ENCODE measurements at places on chromosomes 16 and 17.

DNA sequence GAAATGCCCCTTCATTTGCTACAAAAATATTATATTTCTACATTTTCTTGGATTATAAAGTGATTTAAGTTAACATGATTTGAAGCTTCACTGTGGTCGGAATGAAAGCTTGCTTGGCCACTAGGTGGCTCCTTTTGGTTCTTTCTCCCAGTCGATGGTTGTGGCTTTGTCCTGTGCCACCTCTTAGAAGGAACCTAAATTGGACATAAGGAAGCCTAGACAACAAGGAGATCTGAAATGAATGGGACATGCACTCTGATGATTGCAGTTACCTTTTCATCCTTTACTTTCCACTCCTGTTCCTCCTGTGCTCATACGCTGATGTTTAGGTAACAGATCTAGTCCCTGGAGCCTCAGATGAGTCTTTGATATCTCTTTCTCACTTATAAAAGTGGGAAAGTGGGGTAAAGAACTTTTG, 39.2 kb downstream of the FTO start:
- peak; percentile 20 for DNase-seq

DNA sequence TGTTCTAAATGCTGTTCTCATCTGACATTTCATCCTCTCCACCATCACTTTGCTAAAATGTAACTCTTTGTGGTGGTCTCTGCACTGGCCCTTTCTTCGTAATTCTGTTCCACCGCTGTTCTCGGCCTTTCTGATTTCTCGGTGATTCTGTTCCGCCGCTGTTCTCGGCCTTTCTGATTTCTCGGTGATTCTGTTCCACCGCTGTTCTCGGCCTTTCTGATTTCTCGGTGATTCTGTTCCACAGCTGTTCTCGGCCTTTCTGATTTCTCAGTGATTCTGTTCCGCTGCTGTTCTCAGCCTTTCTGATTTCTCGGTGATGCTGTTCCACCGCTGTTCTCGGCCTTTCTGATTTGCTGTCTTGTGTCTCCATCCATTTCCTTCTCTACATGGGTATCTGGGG, 12.3 kb downstream of the FOXF1 start:
- DNase-seq: no peak

DNA sequence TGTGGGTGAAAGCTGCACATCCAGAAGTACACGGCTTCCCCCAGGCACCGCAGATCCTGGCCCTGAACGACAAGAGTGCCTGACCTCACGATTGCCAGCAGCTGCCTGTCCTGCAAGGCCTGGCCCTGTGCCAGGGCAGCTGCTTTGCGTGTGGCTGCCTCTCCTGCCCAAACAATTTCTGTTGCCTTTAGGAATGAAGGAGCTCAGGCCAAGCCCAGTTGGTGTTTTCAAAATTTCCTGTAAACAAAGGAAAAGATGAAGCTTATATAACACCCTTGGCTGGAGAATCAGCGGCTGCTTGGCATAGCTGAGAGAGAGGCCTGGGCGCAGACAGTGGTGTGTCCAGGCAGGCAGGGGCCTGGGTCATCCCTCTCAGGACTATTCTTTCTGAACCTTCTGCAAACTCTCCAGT, 11.7 kb upstream of the SLC47A2 start:
- peak; percentile 54 for DNase-seq

GRCh38 chr17:49793309-49793708, 4.8 kb downstream of the KAT7 start:
- no peak for DNase-seq

DNA sequence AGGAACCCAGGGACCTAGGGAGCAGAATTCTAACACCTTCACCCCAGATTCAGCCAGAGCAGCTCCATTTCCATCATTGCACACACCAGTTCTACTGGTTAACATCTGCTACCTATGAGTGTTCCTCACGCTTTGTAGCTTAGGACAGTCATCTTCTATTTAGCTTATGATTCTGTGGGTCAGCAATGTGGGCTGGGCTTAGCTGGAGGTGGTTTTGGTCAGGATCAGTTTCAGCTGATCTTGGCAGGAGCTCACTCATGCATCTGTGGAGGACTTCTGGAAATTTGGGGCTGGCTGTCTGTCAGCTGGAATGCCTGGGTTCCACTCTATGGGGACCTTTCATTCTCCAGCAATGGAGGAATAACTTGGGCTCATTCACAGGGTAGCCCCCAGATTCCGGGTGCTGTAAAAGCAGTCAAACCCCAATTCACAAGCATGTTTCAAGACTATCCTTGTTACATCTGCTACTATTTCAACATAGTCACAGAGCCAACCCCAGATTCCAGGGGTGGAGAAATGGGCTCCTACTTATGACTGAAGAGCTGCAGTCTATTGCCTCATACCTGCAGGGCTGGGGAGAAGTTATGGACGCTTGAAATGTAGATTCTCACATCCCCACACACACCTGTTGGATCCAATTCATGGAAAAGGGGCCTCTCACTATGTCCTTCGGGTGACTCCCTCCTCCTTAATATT, 3.4 kb upstream of the HP start:
- peak; percentile 86 for DNase-seq

- peak; percentile 80 for DNase-seq
These were observed 3.6 kb downstream of the CORO1A start for GRCh38 chr16:30186782-30187555.

DNA sequence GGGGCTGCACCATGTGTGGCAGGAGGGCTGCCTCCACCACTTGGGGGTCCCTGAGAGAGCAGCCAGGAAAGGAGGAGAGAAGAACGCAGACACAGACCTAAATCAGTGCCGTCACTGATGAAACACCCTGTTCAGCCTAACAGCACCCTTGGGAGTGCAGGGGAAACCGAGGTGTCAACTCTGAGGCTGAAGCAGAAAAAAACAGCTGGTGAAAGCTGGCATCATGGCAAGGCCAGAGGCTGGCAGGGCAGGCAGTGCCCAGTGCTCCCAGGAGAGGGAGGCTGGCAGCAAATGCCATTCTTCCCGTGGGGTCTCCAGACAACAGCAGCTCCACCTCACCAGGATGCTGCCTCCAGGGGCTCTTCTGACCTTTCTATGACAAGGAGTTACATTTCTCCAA, 23.1 kb downstream of the SPHK1 start:
- no peak for DNase-seq

DNA sequence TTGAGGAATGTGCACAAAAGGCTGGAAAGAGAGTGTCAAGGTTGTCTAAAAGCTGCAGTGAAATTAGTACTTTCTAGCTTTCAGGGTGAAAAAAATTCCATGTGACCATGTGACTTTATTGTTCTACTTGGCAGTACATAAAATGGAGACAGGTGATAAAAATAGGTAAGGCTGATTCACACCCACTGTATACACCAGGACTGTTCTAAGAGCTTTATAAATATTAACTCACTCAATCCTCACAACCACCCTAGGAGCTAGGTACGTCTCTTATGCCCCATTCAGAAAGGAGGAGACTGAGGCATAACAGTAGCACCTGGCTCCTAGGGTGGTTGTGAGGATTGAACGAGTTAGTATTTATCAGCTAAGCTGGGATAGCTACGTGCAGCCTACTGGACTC, 28.2 kb upstream of the DNAH17 start:
- no peak for DNase-seq

DNA sequence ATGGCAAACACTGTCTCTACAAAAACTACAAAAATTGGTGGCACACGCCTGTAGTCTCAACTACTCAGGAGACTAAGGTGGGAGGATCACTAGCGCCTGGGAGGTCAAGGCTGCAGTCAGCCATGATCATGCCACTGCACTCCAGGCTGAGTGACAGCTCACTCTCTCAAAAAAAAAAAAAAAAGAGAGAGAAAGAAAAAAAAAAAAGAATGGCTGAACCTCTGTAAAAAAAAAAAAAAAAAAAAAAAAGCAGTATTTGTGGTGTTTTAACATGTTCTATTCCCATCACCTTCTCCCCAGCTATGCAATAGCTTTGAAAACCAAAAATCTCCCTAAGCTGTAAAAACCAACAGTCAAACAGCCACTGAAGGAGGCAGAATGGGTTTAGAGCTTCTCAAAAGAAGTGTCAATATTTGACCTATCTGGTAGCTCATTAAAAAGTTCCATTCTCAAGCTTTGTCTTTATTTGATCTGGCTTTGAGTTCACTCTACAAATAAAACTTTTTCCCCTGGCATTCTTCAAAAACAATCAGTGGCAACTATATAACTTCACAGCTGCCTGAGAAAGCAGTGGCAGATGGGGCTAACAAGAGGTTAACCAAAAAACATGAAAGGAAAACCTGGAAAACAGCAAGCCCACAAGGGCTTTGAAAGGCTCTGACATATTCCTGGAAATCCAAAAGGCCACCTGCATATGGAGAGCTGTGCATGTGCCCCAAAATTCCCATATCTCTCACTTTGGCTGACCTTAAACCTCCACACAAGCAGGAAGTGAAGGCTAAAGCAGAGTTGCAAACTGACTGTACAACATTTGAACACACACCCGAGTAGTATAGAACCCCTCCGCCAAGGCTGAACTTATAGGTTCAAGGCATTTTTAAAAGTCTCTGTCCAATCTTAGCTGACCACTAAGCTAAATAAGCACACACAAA, 36.0 kb downstream of the USP32 start:
- no peak for DNase-seq

DNA sequence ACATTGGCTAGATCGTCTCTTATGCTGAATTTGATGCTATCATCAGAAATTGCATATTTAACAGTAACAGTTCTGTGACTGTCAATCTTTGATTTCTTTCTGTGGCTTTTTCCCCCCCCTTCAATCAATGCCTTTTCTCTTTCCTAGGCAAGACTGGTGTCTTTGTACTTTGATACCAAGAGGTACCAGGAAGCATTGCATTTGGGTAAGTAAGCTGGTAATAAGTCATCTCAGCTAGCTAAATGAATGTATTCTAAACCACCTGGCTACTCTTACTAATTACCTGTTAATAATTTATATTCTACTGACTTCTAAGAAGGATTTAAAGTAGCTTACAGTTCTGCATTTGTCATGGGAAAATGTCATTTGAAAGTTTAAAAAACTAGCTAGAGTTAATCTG, 20.1 kb downstream of the PSMD11 start:
- no peak for DNase-seq

DNA sequence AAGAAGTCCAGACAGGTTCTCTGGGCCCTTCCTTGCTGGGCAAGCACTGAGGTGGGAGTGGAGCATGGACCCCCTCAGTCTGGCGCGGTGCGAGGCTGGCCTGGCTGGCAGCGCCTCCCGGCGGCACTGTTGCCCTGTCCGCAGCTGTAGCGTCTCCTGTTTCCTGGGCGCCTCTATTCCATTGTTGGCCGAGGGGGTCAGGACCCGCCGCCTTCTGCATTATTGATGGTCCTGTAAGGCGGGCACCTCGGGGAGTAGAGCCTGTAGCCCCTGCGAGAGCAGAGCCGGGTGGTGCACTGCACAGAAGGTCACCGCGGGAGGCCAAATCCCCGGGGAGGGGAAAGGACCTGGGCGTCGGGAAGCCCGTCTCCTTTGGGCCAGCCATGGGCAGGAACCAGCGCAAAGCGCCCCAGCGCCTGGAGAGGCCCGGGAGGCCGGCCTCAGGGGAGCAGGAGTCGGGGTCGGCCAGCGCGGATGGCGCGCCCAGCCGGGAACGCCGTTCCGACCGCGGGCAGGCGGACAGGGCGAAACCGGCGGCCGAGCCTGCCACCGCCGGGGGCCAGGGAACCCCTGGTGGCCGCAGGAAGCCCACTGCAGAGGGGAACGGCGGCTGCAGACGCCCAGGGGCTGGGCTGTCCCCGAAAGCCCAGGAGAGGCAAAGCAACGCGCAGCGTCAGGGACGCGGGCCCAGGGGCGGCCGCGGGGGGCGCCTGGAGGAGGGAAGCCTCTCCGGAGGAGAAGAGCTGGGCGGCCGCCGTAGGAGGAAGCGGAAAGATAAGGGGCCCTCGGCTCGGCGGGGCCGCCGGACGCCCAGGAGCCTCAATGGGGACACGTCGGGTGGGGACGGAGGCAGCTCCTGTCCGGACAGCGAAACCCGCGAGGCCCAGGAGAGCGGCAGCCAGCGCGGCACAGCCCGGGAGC, at the start of gene MYO15B:
Gene MYO15B (plus strand): TSS at position 126 of the 921 bp plus-strand sequence. CDS start 258 bp downstream, at position 384.
- no peak for DNase-seq

DNA sequence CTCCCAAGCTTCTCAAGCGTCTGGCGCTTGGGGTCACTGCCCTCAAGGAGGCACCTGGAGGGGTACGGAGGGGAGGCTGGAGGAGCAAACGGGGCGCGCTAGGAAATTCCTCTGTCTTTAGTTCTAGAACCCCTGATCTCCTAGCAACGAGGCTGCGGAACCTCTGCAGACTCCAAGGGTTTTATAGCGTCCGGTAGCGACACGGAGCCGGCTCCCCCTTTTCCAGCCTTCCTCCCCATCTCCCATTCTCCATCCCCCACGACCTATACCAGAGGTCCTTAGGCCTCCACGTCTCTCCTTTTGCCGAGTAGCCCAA, 601 bp upstream of the CDIPT start:
- no peak for DNase-seq

- DNase-seq: no peak
These were observed 450.4 kb downstream of the MAF start for GRCh38 chr16:79150151-79150550.

- no peak for DNase-seq
These were observed 19.5 kb downstream of the MARVELD3 start for GRCh38 chr16:71645450-71645849.

GRCh38 chr17:62587554-62587953, 39.9 kb upstream of the MRC2 start:
- DNase-seq: no peak

DNA sequence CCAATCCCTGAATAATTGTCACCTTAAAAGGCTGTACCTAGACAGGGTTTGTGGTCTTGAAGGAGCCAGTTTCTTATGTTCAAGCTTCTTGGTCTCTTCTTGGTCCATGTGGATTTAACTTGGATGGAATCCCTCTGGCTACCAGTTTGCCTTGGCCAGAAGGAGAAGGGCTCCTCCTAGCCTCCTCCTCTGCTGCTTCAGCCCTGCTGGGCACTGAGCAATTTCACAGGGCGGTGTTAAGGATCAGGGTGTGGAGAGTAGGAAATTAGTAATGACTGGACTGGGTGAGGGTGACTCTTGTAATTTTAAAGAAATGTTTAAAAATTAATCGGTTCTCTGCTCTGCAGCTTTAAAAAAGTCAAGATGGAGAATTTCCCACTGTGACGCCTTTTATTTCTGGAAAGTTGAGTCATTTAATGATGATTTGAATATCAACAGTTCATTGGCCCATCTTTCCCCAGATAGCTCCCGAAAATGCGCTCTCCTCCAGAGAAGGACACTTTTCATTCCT, 96.4 kb downstream of the MSI2 start:
- DNase-seq: no peak

DNA sequence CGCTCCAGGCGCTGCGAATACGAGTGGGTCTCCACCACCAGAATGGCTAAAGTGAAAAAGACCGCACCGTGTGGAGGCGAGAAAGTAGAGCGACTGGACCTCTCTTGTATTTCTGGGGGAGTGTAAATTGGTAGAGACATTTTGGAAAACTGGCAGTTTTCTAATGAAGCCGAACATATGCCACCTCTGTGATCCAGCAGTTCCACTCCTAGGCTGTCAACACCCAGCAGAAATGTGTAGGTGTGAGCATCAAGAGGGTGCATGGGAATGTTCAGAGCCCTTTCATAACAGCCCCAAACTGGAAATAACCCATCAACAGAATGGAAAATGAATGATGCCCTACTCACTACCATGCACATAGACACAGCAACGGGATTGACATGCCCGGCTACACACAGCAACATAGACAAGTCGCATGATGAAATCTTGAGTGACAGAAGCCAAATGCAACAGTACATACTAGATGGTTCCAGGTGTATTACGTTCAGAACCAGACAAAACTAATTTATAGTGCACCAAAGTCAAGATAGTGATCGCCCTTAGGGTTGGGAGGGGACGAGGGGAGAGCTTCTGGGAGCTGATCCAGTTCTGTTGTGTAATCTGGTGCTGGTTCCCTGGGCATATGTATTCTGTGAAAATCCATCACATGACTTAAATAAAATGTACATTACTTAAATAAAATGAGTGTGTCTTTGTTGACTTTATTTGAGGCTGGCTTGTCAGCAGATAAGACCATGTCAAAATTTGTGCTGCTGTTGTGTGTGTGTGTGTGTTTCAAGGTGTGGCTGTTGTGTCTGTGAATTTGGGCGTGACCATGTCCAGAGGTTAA, 877 bp upstream of the BCL7C start:
- no peak for DNase-seq

Data from HL-60 (cell line).